ENCODE measurements at places on chromosomes 6 and 20.

- DNase-seq, result no peak
Observed at GRCh38 chr6:158441716-158442215, 118.1 kb upstream of the TMEM181 start.

DNA sequence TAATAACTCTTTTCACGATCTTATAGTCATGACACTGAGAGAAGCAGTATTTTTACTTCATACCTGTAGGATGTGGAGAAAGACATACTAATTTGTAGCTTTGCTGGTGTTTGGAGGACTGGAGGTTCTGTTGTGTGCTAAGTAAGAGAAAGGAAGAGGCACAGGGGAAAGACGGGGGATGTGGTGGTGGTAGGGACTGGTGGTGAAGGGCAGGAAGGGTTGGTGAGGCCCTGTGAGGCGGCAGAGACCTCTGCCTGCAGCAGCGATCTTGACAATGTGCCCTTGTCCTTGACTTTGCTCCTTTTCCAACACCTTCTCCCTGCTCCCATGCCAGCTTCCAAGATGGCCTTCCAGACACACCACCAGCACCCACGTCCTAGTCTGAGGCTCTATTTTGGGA, 32.6 kb upstream of the MPC1 start:
- DNase-seq, result no peak

DNA sequence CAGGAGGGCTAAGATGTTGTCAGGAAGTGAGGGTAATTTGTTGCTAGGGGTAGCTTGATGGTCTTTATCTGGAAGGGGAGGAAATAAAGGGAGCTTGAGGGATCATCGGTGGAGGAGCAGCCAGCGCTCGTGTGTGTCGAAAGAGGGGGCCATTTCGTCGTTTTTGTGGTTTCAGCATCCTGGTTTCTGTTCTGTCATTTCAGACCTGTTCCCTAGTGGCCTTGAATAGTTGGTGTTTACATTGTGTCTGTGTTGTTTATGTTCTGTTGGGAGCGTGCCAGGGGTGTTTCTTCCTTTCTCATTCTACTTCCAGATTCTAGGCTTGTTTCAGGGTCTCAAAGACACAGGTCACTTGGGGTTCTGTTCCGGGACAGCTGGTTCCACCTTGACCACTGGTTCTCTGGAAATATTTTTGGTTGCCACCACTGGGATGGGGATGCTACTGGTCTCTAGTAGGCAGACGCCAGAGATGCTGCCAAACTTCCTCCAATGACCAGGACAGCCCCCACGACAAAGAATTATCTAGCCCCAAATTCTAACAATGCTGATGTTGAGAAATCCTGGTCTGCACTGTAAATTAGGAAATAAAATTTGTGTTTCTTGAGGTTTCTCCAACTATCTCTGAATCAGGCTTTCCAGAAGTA, 113.9 kb upstream of the NAA20 start:
- DNase-seq, result no peak

GRCh38 chr6:97068211-97068610, 143.7 kb downstream of the KLHL32 start:
- DNase-seq, result no peak

DNA sequence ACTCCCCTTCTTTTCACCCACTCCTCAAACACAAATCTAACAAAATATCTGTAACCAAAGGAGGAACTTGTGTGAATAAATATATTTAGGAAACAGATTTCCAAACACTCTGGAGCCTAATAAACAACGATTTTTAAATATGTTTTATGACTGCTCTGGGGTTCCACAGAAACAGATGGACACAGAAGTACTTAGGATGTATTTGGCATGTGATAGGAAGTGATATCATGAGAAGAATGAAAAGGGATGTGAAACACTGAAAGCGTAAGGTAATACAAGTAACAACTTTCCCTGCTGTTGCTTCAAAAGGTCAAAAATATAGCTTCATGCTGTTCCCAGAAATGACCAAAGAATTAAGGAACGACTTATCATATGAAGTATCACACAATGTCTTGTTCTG, 26.1 kb upstream of the ENPP1 start:
- DNase-seq, result no peak

DNA sequence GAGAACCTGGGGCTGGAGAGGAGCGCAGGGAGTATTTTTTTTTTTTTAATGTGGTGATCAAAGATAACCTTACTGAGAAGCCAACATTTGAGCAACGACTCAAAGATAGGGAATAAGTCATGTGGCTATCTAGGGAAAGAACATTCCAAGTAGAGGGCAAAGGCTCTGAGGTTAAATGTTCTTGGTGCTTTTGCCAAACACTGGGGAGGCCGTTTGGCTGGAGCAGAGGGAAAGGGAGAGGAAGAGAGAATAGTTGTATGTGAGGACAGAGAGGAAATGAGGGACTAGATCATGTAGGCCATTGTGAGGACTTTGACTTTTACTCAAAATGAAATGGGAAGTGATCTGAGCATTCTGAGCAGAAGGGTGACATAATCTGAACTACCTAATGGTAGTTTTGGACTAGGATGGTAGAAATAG, 27.8 kb downstream of the ACSS2 start:
- DNase-seq, result no peak

DNA sequence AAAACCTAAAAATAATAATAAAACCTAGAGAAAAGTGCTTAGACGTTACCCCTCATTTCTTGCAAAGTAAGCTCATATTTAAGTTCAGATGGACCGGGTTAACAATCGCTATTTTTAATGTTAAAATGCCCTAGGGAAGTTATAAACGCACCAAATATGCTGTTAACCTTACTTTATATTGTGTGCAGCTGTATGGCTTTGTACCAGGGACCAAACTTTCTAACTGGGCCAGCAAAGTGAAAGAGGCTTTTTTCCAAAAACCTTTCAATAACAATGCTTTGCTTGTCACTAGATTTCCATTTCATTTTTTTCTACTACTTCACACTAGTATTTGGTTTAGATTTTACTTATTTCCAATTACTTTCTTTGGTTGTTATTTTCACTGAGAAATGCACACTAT, 248.5 kb downstream of the FOXC1 start:
- no peak for DNase-seq

DNA sequence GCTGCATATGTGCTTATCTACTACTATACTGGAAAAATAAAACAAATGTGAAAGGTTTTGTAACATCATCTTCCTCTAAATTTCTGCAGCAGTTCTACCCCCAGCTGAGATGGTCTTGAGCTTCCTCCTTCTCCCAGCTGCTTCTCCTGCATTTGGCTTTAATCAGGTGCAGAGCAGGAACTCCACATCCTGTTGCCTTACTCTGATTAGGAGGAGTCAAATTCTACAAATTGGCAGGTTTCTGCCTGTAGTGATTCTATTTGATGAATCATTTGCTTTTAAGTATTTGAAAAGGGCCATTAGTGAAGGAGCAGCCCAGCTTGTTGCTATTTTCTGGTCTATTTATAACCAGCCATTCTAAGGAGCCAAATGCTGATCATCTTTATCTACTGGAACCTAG, 224.5 kb downstream of the GMDS start:
- DNase-seq, result peak; percentile 82

- DNase-seq, result no peak
Observed at GRCh38 chr6:76681781-76682180, 609.3 kb upstream of the IMPG1 start.

- DNase-seq, result no peak
Observed at GRCh38 chr6:170292407-170293158, 1.7 kb upstream of the DLL1 start.

- DNase-seq, result no peak
Observed at GRCh38 chr6:68732423-68732822, 97.3 kb downstream of the ADGRB3 start.

DNA sequence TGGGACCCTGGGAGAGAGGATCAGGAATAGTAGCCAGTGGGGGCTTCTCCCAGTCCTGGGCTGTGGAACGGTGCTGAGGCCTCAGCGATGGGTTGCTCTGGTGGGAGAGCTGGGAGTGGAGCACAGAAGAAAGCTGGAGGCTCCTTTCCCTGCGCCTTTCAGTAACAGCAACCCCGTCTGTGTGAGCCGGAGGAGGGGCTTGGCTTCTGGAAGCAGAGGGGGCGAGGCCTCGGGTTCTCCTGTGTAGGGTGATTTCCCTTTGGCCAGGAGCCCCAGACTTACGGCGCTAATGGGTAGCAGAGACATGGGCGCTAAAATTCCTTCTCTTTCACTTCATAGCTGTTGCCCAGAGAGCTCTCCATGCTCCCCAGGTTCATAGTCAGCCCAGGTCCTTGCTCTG, 55.0 kb downstream of the DAAM2 start:
- DNase-seq, result no peak

GRCh38 chr6:105907301-105907700, 178.8 kb upstream of the PRDM1 start:
- no peak for DNase-seq

- no peak for DNase-seq
Observed at GRCh38 chr20:54843865-54844264, 368.5 kb downstream of the DOK5 start.

- DNase-seq, result no peak
Observed at GRCh38 chr6:41247288-41247865, 19.2 kb downstream of the TREML4 start.

DNA sequence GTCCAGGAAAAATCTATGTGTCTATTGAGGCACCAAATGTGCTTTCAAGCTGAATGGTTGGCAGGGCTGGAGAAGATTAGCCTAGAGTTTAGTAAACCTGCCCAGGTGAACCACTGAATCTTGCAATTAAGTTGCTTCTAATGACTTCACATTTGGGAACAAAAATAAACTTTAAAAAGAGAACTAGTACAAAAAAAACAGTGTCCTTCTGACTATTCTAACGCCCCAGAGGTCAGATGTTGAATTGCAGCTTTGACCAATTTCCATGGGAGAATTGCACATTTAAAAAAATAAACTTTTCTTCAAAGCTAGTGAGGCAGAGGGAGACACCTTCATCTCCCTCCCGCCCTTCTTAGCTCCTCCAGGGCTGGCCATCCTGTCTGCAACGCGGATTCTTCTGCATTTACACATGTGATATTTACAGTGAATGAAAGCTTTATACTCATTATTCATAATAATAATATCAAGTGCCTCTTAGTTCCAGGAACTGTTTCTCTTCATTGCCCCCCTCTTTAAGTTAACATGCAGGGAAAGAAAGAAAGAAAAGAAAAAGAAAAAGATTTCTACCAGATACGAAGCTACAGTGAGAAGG, 270.2 kb downstream of the SMOC2 start:
- DNase-seq, result no peak

DNA sequence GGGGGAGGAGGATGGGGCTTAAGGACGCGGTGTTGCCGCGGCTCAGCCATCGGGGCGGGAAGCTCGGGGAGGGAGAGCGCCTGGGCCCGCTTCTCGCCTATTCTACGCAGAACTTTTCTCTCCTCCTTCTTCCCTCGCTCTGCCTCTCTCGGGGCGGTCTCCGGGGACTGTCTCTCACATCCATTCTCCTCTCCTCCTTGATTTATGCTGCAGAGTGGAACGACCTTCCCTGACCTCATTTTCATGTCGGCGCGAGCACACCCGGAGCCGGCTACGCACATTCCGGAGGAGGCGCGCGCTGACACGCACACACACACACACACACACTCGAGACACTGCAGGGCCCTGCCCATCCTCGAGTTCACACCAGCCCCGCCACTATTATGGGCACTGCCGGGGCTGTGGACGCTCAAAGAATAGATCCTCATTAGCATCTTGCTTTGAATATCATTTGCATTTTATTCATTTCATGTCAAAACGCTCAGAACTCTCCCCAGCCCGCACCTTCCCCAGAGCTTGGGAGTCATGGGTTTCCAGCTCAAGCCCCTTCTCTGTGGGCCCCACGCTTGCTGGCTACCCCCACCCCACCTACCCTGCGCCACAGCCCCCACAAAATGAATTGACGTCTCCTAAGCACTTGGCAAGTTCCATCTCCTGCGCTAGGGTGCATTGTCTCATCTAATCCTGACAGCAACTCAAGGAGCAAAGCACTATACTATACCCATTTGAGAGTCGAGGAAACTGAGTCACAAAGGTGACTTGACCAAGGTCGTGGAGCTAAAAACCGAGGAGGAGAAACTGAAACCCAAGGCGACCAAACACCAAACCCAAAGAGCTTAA, 36.8 kb downstream of the NCR2 start:
- DNase-seq, result no peak

- no peak for DNase-seq
Observed at GRCh38 chr20:550611-551010, 7.0 kb upstream of the CSNK2A1 start.

GRCh38 chr20:20635006-20635405, 77.4 kb downstream of the RALGAPA2 start:
- no peak for DNase-seq

DNA sequence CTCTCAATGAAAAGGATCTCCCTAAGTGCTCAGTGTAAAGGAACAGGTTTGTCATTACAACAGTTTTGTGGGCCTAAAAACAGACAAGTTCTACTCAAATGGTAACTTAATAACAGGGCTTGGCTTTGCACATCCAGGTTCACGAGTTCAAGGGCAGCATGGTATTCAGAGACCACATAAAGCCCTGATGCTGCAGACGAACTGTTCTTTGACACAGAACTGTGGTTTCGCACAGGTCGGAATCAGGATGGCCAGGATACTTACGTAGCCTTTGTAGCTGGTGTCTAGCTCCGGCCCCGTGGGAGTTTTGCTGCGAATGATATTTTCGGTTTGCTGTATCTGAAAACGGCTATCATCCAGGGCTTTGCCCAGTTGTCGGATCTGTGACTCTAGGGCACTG, 335.9 kb downstream of the ESR1 start:
- no peak for DNase-seq

GRCh38 chr6:49565855-49566254, 15.4 kb downstream of the C6orf141 start:
- DNase-seq, result peak; percentile 70

- no peak for DNase-seq
Observed at GRCh38 chr6:55174211-55175026, at the start of gene HCRTR2. Gene HCRTR2, plus strand, starts transcription at chr6:55174515. Its CDS starts 73 bp downstream, at chr6:55174588.

DNA sequence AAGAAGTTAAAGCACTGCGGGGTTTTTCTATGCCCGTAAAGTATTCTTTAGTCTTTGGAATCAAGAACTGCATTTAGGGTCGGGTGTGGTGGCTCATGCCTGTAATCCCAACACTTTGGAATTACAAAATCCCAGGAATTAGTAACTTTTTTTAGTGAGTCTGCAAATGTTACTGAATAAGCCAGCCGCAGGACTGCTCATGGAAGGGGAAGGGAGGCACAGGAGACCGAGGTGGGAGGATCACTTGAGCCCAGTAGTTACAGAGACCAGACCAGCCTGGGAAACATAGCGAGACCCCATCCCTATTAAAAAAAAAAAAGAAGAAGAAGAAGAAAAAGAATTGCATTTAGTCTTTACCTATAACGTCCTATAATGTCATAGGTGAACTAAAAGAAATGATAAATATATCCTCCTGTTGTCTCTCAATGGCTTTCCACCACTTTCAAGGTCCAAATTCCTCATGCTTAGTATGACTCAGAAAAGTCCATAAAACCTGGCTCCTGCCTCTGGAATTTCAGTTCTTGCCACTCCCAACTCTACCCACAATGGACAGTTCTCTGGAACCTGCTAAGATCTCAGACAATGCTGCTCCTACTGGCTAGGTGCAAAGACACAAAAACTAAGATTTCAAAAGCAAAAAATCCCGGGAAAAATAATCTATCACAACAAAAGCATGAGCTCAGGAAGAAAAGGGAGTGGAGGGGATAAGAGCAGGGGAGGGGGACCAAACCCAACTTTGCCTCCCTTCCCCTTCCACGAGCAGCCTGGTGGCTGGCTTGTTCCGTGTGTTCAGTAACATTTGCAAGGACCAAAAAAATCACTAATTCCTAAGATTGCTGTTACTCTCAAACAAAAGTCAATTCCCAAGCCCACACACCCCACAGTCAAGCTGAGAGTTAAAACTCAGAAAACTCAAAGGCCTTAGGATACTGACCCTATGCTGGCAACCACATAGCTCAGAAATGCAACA, 39.0 kb downstream of the B4GALT5 start:
- DNase-seq, result peak; percentile 35
